SW 1271 (cell line): ENCODE measurements at places on chromosomes 12 and 14.
A peak's percentile ranks its signal among the peaks of the same experiment; 100 is the strongest.

GRCh38 chr12:66596199-66596598, 82.7 kb downstream of the GRIP1 start:
- peak; percentile 22 for DNase-seq

DNA sequence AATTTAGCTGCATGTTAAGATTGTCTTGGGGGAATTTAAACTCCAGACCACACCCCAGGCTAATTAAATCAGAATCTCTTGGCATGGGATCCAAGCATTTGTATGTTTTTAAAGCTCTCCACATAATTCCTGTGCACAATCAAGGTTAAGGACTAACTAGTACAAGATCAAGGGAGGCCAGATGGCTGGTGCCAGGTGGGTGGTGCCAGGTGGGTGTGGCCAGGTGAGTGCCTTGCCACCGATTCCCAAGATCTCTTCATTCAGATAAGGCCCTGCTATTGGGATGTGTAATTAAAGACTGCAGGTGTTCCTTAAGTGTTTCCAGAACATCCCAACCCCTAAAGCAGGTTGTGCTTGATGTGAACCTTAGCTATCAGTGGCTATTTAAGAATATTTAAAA, 75.1 kb downstream of the NRXN3 start:
- DNase-seq: no peak

GRCh38 chr12:13503094-13503835, 306.7 kb downstream of the EMP1 start:
- DNase-seq: no peak

DNA sequence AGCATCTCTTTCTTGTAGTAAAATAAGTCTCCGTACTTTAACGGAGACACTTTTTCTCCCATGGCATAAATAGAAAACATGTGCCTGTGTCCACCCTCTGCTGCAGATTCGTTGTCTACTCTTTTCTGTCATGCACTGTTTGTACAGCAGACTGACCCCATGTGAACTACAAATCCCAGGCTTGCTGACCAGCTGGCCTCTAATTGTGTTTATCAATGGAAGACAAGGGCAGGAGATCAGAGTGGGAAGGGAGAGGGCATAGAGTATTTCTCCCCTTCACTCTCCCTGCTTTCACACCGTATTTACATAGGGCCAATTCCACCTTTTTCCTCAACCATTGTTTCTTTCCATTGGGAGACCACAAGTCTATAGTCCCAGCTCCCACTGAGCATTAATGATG, 31.0 kb upstream of the TMTC2 start:
- no peak for DNase-seq

GRCh38 chr14:101112351-101113107, 209.0 kb upstream of the RTL1 start:
- DNase-seq: no peak

DNA sequence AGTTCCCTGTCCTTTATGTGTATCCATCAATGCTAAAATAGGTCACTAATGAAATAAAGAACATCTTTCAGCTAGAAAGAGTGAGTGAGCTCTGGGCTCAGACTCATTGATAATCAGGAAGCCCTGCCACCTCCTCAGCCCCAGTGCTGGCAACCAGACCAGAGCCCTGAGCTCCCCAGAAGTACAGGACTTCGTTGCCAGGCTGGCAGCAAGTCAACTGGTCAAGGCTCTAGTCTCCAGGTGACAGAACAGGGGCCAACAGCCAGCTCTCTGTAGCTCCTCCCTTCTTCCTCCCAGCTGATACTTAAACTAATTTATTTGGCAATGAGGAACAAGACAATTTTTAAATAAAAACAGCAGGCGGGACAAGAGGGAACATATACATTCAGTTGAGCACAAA, 145.3 kb downstream of the EGLN3 start:
- no peak for DNase-seq

- DNase-seq: no peak
These were observed 111.3 kb downstream of the FOXG1 start for GRCh38 chr14:28877923-28878322.

- no peak for DNase-seq
These were observed 44.3 kb upstream of the PSMA6 start for GRCh38 chr14:35247777-35248475.

- DNase-seq: peak; percentile 85
These were observed 59.6 kb upstream of the LRTM2 start for GRCh38 chr12:1760566-1761382.

DNA sequence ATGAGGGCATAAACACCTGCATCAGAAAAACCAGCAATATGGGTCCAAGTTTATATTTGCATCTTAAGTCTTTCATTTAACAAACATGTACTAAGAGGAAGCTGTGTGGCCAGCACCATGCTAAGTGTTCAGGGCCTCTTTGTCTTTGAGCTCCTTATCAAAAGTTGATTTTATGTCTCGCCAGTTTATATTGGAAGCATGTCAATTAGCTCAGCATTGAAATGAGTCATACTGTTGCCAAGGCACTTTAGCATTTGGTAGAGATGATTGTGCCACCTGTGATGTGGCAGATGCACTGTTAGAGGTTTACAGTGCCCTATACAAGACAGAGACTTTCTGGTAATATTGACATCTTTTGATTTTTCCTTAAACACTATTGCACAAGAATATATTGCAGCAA, 68.5 kb downstream of the BHLHE41 start:
- no peak for DNase-seq

- no peak for DNase-seq
These were observed 19.4 kb downstream of the SLC25A21 start for GRCh38 chr14:37153005-37153404.

DNA sequence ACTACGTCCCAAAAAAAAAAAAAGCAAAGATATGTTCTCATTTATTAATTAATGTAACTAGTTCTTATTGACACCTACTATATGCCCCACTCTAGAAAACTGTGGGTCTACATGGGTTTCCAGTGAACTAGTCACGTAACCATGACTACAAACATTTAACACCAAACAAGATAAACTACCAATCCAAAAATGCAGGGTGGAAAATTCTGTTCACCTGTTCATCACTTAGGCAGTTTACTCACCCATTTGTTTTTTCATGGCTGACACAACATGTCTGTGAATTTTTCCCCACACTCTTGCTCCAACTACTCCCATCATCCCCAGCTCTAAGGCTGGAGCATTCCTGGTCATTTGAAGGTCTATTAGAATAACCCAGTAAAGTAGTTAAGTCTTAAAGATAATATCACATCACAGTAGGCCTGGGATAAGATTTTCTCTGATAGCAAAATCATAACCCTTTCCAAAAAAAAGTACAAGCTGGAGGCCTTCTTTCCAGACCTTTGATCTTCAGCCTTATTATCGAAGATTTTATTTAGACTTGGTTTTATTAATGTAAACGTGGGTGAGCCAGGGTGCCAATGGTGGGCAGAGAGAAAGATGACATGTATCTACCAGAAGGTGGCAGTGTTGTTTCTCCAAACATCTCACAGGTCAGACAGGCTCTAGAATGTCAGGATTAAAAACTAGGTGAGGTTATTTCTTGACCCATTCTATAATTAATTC, 61.6 kb upstream of the DAAM1 start:
- DNase-seq: peak; percentile 77

DNA sequence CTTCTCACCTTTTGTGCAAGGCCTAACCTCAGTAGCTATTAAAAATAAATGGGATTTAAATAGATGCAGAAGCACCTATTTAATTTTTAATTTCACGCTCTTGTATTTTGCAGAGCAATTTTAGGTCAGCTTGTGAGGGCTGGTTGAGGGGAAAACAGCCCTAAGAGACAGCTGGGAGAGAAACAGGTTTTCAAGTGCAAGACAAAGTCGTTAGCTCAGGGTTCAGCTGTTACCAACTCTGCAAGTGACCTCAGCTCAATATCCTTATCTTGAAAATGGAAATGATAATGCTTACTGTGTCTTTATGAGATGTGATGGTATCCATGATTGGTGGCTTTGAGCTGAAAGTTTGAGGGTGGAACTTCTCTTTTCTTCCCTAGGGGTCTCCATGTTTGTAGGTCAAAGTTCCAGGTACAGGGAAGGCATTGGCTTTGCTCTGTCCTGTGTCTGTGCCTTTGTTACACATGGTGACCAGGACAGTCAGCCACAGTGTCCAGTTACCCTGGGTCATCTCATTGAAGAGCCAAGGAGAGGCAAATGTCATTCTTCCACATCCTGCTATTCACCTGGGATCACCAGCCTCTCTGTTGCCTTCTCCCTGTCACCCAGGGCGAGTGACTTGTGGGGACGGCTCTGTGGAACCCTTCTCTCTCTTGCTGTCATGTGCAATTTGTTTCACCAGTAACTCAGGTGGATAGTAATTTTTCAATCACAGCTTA, 100.3 kb downstream of the SAMD4A start:
- no peak for DNase-seq

DNA sequence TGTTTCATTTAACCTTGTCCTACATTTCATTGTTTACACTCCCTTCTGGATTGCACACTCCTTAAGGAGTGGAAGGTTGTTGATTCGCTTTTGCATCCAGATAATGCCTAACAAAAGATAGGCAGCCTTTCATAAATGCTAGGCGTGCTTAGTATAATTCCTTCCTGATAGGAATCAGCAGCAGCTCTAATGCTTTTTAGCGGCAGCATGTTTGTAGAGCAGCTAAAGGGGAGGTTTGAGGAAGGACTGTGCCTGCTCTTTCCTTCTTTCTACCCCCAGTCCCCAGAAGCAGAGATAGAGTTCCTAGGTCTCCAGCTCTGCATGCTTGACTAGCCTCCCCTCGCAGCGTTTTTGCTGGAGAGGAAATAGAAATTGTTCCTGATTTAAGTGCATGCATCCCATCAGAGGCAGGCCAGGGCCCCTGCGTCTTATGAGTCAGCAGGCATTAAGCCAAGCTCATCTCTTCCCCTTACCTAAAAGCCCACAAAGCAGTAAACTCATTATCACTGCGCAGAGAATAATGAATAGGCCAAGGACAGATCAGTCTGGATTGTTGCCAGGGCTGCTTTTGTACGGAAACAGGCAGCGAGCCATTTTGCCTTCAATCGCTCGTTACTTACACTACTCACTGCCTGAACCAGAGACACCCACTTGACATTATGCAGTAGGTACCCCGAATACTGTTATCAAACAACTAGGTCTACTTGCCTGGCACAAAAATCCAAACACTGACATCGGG, 14.0 kb upstream of the TBPL2 start:
- no peak for DNase-seq

GRCh38 chr12:31491841-31492598, 98.9 kb downstream of the DENND5B start:
- peak; percentile 93 for DNase-seq

- DNase-seq: no peak
These were observed 35.2 kb upstream of the PAWR start for GRCh38 chr12:79725987-79726386.

DNA sequence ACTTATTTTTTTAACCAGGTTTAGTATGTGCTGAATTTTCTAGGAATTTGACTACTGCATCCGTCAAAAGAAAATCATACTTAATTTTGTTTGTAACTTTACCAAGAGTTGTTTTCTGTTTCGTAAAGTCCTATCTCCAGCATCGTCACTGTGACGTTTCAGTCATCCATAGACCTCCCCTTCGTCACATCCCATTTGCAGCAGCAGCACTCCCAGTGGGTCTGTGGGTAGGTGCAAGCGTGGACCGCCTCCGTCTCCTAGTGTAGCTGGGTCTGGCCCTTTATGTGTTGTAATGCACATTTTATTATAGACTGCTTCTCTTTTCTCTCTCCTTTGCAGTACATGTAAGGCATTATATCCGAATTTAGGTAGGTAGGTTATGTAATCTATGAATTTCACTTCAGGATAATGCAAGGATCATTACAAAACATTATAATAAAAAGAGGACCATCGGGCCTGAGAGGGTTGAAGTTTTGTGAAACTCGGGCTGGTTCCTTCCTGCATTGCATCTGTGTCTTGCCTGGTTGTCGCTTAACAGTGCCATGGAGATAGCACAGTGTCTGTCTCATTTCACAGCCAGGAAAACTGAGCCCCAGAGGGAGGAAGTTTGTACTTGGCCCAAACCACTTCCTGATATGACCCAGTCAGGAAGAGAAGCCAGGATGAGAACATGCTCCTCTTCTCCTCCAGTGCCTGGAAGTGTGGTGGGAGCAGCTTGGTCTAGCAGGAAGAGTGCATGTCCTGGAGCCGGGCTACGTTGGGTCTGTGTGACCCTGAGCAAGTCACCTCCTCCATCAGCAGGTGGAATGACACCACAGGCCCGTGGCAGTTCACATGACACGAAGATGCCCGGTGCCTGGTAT, 41.3 kb downstream of the EVL start:
- no peak for DNase-seq

DNA sequence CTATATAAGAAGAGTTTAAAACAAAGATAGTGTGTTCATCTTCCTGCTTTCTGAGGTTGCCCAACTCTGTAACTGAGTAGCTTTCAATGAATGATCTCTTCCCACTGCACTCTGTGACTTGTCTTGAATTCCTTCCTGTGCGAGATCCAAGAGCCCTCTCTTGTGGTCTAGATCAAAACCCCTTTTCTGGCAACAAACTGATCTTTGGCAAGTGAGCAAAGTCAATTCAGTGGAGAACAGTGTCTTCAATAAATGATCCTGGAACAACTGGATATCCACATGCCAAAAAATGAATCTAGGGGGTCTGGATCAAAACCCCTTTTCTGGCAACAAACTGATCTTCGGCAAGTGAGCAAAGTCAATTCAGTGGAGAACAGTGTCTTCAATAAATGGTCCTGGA, 8.5 kb downstream of the CFAP54 start:
- no peak for DNase-seq

GRCh38 chr14:49770212-49770817, 2.4 kb downstream of the KLHDC2 start:
- DNase-seq: no peak

DNA sequence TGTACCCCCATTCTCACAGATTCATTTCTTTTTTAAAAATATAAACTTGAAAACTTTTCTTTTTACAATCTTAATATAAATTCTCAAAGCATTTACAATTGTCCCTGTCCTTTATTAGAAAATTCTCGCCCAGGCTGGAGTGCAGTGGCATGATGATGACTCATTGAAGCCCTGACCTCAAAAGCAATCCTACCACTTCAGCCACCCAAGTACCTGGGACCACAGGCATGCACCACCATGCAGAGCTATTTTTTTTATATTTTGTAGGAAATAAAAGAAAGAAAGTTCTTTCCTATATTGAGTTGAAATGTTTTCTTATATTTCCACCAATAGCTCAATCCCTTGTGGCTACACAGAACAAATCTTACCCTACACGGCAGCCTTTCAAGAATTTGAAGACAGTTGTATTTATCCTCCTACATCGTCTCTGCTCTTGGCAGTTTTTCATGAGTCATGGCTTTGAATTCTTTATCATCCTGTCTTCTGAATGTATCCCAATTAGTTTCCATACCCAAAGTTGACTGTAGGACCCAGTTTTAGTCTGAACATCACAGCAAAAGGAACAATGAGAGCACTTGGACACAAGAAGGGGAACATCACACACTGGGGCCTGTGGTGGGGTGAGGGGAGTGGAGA, 52.4 kb downstream of the SYT1 start:
- DNase-seq: no peak

DNA sequence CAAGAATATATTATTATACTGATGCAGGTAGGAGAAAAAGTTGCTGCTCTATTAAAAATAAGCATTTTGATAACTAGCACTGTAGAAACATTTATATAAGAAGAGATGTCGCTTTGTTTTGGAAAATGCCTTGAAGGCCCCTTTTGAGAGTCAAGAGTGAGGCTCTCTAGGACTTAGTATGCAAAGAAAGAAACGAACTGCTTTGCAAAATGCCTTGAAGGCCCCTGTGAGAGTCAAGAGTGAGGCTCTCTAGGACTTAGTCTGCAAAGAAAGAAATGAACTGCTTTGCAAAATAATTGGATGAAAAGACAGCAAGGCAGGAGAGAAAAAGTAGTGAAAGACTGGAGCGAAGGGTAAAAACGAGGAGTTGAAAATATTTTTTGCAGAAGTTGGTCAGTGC, 65.9 kb downstream of the AVPR1A start:
- DNase-seq: no peak
